Fibroblast of the aortic adventitia (primary cell): ENCODE measurements at places on chromosomes 3 and 15.

- no peak for DNase-seq
Observed at GRCh38 chr3:72102112-72102616, 317.2 kb upstream of the PROK2 start.

DNA sequence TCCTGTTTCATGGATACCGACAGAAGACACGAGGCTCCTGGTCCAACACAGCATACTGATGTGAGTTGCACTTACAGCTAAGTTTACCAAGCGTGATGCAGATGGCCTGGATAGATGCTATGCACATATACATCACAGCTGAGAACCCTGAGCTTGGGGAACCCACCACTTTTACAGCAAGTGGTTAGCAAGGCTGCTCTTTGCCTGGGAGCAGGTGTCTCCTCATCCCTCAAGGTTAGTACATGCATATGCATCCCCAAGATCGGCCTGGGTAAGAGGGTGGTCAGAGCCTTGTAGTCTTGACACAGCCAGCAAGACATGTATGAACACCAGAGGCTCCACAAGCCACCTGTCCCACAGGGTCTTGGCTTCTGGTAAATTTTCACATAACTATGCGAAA, 28.3 kb downstream of the LRRC2 start:
- no peak for DNase-seq

DNA sequence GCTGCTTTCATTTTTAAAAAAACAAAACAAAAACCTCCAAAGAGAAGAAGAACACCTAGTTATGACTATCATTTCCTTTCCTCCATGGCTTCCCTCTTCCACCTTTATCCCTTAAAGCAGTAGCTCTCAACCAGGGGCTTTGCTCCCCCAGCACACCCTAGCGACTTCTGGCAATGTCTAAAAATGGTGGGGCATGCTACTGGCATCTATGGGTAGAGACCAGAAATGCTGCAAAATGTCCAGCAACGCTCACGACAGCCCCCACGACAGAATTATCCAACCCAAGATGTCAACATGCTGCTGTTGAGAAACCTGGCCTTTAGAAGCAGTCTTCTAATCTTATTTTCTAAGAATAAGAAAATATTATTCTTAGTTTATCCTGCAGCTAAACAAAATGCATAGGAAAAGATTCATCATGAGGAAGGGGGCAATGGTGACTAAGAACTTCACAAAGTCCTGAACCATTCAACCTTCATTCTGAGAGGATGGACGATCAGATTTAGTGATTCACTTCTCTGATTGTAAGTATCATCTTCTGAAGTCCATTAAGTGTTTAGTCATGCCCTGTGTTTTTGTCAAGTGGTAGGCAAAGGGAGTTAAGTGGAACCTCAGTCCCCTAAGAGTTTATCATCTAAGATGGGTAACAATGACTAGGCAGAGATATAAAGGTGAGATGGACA, 81.7 kb downstream of the CCNL1 start:
- no peak for DNase-seq

DNA sequence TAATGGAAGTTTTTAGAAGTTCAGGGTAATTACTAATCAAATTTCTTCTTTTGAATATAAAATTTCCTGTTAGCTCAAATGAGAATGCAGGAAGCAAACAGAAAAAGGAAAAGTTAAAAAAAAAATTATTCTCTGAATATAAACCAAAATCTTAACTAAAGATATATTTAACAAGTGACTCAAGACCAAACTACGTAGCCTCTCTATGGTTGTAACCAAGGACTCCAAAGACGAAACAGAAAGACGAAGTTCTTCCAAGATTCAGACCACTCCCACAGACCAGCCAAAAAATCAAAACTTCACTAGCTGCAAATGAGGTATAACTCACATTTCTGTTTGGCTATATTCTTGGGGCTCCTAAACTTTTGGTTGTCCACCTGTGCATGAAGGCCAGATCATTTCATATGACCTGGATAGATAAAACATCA, 846.5 kb upstream of the ALCAM start:
- peak; percentile 43 for DNase-seq

DNA sequence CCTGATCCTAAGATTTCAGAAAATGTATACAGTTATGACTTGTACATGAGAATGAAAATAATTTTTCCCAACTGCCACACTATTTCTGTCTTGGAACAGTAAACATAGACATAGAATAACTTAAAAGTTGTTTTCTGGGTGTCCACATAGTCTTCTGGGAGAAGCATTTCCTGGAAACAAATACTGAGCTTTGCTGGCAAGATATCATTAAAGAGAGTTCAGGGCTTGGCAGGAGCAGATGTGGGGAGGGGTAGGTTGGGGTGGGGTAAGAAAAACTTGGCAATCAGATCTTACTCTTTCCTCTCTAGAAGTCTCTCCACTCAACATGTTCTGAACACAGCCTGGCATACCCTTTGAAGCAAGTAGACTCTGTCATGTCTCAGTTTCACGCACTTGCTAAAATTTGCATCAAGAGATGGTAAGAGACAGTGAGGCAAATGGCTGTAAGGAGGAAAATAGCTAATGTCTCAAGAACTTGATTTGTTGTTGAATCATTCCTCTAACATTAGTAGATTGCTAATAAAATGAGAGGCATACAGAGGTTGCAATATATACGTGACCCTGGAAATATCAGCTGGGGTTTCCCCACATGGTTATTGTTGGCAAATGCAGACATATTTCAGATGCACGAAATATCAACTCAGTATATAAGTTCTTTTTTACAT, 27.3 kb upstream of the ABI3BP start:
- peak; percentile 47 for DNase-seq

GRCh38 chr3:66403323-66403990, 97.4 kb downstream of the LRIG1 start:
- peak; percentile 58 for DNase-seq

DNA sequence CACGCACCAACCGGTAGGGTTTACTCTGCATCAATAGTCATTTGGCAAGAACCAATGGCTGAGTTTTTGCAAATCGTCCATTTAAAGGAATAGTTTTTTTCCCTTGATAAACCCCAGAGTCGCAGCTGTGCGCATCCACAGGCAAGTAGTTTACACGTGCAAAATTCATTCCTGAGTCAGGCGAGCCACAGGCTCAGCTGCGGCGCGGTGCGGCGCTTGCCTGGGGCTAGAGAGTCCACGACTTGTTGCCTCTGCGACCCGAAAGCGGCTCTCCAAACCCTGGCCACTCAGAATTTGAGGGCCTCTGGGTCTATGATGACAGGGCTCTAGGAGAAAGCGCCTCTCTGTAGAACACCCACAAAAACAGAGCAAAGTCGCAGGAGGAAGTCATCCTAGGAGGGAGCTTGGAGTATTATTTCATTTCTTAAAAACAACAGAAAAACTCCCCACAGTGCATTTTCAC, 36.7 kb downstream of the ZIC4 start:
- no peak for DNase-seq

GRCh38 chr3:176916777-176917176, 280.5 kb downstream of the TBL1XR1 start:
- no peak for DNase-seq

- no peak for DNase-seq
Observed at GRCh38 chr15:77580996-77581682, 51.6 kb downstream of the LINGO1 start.

DNA sequence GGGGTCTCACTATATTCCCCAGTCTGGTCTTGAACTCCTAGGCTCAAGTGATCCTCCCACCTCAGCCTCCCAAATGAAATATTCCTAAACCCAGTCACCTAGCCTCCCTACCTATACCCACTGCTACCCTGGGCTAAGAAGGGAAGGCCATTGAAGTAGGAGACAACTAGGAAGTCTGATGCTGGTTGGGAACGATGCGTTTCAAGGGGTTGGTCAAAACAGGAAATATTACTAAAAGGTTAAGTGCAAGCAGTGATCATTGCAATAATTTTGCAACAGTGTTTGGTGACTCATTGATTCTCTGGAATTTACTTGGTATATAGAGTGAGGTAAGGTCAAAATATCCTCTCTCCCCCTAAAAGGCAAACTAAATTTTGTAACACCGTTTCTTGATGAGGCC, 4.6 kb upstream of the UQCRC1 start:
- DNase-seq = peak; percentile 71

GRCh38 chr15:78129077-78129750, 2.0 kb downstream of the CIB2 start:
- DNase-seq = no peak

GRCh38 chr3:17078926-17079465, 194.2 kb downstream of the PLCL2 start:
- no peak for DNase-seq

GRCh38 chr3:109161487-109162123, 25.1 kb downstream of the C3orf85 start:
- no peak for DNase-seq

GRCh38 chr15:39997031-39997430, 42.0 kb downstream of the SRP14 start:
- peak; percentile 22 for DNase-seq

GRCh38 chr15:31178705-31179104, 77.2 kb upstream of the TRPM1 start:
- DNase-seq = no peak

GRCh38 chr3:13420831-13421765, 976 bp upstream of the NUP210 start:
- no peak for DNase-seq

DNA sequence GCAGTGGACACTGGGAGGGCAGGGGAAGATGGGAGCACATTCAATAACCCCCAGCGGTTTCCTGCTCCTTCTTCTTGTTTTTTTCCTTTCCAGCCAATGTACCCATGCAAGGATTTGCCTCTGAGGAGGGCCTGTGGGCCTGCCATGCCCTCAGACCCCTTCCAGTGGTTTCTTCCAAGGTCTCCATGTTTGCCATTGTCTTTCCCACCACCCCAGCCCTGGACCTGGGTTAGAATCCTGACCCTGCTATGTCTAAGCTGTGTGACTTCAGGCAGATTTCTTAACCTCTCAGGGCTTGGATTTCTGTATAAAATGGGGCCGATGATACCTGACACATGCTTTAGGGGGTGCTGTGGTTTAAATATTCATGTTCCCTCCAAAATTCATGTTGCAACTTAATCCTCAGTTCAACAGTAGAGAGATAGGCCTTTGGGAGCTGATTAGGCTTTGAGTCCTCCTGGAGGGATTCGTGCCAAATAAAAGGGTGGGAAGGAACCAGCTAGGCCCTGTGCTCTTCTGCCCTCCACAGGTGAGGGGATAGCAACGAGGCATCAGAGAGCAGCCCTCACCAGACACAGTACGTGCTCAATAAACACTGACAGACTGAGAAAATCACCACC, 46.3 kb upstream of the FLNB start:
- peak; percentile 76 for DNase-seq
